ENCODE measurements at places on chromosomes 6 and 20.

- DNase-seq = peak; percentile 58
Measured at GRCh38 chr6:30169658-30170614, 6.6 kb downstream of the TRIM15 start.

- DNase-seq = no peak
Measured at GRCh38 chr6:163701762-163702161, 287.2 kb downstream of the QKI start.

DNA sequence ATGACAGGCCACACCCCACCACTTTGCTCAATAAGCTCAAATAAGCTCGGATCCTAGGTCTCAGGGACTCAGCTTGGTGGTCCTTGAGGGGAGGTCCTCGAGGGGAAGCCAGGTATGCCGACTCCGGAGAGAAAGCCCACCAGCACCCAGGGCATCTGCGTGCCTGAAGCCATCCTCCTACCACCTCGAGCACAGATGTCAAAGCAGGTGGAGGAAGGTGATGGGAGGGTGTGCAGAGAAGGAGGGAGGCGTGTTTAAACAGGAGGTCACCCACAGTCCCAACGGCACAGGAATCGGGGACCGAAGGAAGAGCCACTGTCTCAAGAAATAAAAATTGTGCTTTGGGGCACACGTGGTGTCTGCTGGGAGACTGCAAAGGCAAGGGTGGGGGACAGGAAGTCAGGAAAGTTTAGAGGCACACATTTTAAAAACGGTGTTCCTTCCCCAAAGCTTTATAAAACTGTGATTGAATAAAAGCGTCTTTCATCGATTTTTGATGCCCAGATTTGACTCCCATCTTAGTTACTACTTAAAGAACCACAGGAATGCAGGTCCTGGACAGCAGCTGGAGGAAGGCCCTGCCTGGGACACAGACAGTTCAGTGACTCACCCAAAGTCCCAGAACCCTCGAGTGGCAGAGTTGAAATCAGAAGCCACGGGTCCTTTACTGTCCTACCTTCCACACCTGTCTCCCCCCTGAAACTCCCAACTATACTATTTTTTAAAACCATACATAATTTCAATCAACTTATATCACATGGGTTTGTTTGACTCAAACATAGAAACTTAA is 221.0 kb upstream of the PDE10A start:
- peak; percentile 6 for DNase-seq

DNA sequence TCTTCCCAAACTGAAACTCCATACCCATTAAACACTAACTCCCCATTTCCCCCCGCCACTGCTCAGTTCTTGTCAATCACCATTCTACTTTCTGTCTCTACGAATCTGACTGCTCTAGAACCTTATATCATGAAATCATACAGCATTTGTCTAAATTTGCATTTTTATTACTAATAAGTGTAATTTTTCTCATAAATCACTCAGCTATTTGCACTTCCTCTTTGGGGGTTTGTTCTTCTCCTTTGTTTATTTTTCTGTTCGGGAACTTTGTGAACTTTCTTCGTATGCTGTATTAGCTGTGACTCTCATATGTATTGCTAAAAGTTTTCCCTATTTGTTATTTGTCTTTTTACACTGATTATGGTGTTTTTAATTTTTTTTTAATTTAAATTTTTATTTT is 152.2 kb downstream of the SLC16A10 start:
- DNase-seq = no peak

- no peak for DNase-seq
Measured at GRCh38 chr6:137412562-137412961, 81.6 kb downstream of the OLIG3 start.

DNA sequence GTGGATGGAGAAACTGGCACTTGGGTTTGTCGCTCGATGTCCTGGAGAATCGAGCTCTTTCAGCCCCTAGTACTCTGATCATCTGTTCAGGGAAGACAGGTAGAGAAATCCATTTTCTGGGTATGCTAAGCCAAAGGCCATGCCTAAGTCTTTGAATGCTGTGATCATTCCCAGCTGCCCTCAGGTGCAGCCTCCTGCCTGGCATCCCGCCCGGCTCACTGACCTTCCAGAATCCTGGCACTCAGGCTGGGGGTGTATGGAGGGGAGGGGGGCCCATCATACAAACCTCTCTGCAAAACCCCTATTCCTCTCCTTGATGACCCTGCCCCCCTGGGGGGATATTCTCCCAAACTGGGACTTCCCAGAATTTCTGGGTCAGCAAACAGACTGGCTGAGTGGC is 28.6 kb downstream of the C20orf203 start:
- DNase-seq = no peak

DNA sequence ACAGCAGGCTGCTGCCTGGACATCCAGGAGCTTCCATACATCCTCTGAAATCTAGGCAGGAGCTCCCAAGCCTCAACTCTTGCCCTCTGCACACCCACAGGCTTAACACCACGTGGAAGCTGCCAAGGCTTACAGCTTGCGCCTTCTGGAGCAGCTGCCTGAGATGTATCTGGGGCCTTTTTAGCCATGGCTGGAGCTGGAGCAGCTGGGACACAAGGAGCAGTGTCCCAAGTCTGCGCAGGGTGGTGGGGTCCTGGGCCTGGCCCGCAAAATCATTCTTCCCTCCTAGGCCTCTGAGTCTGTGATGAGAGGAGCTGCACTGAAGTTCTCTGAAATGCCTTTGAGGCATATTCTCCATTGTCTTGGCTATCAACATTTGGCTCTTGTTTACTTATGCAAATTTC is 255.0 kb downstream of the DLL1 start:
- DNase-seq = no peak

- DNase-seq = no peak
Measured at GRCh38 chr6:84516154-84516553, 248.2 kb downstream of the TBX18 start.

DNA sequence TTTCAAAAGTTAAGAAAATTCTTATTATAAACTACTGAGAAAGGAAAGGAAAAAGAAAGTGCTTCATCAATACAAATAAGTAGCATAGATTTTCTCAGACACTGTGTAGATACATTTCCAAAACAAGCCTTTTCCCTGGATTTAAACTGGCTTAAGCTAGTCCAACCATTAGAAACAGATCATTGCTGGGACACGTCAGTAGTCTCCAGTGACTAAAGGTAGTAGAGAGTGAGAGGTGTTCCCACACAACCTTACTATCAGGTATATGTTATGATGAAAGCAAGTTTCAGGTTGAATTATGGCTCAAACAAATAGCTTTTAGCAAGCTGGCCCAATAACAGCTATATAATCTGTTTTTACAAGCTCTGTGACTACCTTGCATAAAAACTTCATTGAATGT is 47.3 kb upstream of the SLC2A12 start:
- no peak for DNase-seq

GRCh38 chr6:79372757-79373156 is 138.3 kb upstream of the HMGN3 start:
- DNase-seq = no peak

DNA sequence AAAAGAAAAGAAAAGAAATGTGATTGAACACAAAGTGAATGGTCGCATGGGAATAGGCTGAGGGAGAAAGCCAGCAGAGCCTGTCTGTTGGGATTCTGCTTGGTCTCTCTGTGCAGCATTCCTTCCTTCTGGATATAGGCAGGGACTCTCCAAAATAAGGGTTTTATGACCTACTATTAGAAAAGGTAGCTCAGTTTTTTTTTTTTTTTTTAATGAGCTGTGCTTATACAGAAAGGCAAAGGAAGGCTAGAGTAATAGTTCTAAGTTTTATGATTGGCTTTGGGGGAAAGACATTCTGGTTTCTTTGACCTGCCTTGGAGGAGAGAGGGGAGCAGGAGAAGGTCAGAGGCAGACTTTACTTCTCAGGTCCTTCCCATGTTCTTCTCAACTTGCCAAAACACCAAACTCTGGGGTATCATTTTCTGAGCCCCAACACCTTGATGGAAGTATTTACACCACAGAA is 18.8 kb upstream of the IER3 start:
- DNase-seq = no peak

DNA sequence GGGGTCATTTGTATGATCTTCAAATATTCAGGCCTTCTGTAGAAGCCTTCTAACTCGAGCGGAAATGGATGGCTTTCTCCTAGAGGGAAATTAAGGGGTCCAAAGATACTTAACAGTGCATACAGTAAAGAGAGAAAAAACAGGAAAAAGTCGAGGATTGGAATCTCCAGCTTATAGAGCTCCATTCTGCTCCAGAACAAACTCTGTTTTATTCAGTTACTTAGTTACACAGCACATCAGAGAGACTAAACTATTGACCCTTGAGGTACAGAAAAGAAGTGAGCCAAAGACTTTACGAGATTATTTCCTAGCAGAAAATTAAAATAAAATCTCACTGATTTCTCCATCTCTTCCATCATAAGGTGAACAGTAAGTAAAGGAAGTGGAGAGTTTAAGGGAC is 43.8 kb upstream of the DSE start:
- no peak for DNase-seq

- DNase-seq = no peak
Measured at GRCh38 chr6:17062871-17063440, 38.9 kb upstream of the STMND1 start.

GRCh38 chr6:127343809-127344659 is 625 bp upstream of the ECHDC1 start:
- peak; percentile 32 for DNase-seq

- DNase-seq = no peak
Measured at GRCh38 chr6:105212587-105212986, 32.8 kb upstream of the POPDC3 start.

DNA sequence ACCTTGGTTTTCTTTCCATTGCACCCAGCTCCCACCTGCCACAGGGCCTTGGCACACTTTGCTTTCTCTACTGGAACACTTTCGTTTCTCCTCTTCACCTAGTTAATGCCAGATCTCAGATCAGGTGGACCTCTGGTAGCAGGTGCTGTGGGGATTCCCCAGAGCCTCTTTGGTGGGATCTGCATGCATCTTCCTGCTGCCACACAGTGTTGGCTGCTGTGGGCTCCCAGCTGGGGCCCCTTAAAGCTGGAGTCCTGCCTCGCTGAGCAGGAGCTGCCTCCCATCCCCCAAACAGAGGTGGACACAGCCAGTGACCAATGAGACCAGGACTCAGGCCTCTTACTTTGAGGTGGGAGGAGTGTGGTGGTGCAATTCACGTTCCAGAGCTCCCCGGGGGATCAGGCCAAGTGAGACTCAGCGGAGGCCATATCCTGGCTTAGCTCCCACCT is 28.4 kb downstream of the CEBPB start:
- no peak for DNase-seq

- DNase-seq = peak; percentile 78
Measured at GRCh38 chr20:8190043-8190880, 58.2 kb downstream of the PLCB1 start.

- no peak for DNase-seq
Measured at GRCh38 chr6:108942556-108943492, 94.6 kb downstream of the ARMC2 start.

GRCh38 chr20:44644230-44644617 is 7.3 kb downstream of the ADA start:
- no peak for DNase-seq

- DNase-seq = no peak
Measured at GRCh38 chr6:14118091-14118439, 493 bp downstream of the CD83 start.

DNA sequence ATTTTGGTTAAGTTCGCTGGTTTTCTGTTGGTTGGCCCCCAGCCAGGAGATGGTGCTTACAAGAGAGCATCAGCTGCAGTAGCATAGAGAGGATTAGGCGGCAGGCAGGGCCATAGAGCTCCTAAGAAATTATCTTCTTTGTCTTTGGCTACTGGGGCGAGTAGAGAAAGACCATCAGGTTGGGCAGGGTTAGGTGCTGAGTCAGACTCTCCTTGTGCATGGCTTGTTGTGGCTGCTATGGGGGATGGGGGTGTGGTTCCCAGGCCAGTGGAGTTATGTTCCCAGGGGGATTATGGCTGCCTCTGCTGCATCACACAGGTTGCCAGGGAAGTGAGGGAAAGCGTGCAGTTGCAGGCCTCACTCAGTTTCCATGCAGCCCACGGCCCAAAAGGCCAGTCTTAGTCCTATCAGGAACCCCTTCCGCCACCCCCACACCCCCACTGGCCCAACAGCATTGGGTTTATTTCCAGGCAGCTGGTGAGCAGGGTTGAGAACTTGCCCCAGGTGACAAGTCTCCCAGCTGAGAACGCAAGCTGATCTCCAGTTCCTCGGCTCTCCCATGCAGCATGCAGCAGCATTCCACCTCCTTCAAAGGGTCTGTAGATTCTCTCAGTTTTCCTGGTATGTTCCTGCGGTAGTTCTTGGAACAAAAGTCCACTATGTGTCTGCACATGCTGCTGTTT is 243.7 kb downstream of the UTRN start:
- DNase-seq = peak; percentile 88

- no peak for DNase-seq
Measured at GRCh38 chr6:107266563-107266962, 151.2 kb upstream of the BEND3 start.

GRCh38 chr20:2520617-2521016 is 11.9 kb upstream of the ZNF343 start:
- no peak for DNase-seq
